ENCODE measurements at places on chromosomes 12 and 14.

- no peak for DNase-seq
These were observed 11.5 kb downstream of the C14orf93 start for GRCh38 chr14:22998329-22999012.

GRCh38 chr12:11545484-11546330 lies 103.8 kb upstream of the ETV6 start:
- DNase-seq = no peak

DNA sequence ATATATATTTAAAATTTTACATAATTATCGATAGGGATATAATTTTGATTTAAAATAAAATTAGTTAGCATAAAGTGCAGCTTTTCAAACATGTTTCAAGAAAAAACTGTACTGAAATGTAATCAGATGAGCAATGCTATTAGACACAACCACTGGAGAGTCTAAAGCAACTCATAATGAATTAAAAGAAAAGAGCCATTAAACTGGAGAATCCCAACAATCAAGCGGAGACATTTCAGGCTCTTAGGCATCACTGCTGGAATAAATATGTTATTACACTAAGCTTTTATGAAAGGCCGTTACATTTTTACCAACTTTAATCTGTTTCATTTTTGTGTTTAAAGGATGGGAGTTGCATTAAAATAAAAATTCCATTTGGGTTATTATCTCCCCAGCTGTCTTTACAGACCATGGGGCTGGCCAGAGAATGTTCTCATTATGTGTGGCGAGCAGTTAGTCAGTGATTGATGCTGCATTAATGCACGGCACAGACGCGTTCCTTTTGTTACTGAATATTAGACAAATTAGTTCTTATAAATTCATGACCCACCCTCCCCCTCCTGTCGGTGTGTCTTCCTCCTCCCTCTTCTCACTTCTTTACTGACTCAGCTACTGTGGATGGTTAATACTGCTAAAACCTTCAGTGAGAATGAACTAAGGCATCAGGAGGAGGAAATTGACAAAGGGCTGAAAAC lies 156.8 kb downstream of the PDZRN4 start:
- DNase-seq = no peak

DNA sequence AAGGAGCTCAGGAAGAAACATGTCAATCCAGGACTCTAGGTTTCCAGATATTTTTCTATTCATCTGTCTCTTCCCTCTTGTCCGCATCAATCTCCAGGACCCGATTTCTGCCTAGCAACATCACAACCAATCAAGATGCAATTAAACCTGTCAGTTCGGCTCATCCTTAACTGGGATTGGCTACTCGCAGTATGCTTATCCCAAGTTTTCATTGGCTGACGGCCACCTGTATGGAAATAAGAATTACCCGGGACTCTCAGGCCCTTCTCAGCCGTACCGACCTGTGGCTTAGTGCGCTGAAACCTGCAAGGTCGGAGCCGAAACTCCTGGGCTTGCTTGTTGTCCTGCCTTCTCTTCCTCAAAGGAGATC lies 20.4 kb upstream of the ATP5MC2 start:
- peak; percentile 81 for DNase-seq

- DNase-seq = no peak
These were observed 111.5 kb downstream of the NT5DC3 start for GRCh38 chr12:103729499-103729898.

DNA sequence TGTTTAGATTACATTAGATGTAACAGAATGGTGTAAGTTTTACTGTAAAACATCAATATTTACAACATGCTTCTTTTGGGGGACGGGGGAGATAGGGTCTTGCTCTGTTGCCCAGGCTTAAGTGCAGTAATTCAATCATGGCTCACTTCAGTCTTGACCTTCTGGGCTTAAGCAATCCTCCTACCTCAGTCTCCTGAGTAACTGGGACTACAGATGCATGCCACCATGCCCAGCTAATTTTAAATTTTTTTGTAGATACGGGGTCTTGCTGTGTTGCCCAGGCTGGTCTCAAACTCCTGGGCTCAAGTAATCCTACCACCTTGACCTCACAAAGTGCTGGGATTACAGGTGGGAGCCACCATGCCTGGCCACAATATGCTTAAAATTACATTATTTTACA lies 23.8 kb downstream of the TUBA1A start:
- no peak for DNase-seq

GRCh38 chr14:88660056-88660455 lies 97.2 kb downstream of the ZC3H14 start:
- DNase-seq = peak; percentile 62

DNA sequence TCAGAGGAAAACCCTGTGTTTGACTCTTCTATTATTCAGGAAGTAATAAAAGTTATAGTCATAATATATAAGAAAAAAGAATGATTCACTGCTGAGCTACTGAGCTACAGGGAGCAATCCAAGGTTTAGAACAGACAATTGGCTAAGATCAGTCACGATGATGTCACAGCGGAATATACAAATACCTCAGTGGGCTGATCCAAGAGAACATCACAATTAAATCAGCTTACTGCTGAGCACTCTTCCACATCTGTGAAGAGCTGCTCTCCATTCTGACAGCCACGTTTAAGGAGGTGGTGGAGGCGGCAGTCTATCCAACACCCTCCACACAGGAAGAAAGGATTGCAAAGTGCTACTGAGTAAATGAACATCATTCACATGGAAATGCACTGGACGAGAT lies 271.0 kb downstream of the APAF1 start:
- DNase-seq = no peak

DNA sequence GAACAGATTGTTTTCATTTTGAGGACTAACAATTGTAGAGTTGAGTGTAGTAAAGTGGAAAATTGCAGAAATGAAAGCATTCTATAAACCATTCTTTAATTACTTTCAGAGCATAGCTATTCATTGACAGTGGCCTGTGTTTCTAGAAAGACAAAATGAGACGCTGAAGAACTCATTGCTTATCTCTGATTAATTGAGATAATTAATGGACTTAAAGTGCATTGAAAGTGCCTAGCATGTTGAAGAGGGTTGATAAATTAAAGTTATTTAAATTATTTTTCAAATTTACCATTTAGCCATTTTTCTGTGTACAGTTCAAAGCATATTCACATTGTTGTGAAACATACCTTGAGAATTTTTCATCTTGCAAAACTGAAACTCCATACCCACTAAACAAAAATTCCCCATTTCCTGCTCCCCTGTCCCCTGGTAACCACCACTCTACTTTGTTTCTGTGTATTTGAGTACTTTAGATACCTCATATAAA lies 57.4 kb downstream of the DAAM1 start:
- DNase-seq = no peak

DNA sequence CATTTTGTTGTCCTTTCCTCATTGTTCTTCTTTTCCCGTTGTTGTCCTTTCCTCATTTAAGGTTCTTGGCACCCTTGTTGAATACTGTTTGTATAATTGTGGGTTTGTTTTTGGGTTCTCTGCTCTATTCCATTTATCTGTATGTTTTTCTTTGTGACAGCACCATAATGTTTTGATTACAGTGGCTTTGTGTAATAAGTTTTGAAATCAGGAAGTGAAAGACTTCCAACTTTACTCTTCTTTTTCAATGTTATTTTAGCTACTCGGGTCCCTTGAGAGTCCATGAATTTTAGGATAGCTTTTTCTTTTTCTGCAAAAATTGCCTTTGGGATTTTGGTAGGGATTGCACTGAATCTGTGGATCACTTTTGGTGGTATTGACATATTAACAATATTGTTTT lies 28.1 kb downstream of the ETNK1 start:
- peak; percentile 35 for DNase-seq

- DNase-seq = peak; percentile 34
These were observed 159.3 kb downstream of the DACT1 start for GRCh38 chr14:58797010-58797429.

- DNase-seq = no peak
These were observed 6.3 kb downstream of the ESPL1 start for GRCh38 chr12:53274445-53274844.

DNA sequence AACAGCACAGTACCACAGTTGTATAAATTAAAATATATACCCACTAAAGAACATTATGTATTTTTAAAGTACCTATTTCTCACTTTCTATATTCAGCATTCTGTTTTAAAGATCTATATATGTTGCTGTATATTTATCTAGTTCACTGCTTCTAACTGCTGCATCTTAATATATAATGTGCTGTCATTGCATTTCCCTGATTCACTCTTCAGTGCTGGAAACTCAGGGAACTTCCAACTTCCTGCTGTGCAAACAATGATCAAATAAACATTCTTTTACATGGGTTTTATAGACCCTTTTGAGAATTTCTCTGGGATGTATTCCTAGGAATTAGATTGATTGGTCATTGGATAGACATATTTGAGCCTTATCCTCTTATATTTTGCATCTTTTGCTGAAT lies 379.1 kb downstream of the APAF1 start:
- DNase-seq = no peak

GRCh38 chr12:121803861-121804416 lies at the start of gene SETD1B:
SETD1B (plus strand) TSS chr12:121804009; CDS start chr12:121804738, 729 bp downstream.
- DNase-seq = peak; percentile 75

DNA sequence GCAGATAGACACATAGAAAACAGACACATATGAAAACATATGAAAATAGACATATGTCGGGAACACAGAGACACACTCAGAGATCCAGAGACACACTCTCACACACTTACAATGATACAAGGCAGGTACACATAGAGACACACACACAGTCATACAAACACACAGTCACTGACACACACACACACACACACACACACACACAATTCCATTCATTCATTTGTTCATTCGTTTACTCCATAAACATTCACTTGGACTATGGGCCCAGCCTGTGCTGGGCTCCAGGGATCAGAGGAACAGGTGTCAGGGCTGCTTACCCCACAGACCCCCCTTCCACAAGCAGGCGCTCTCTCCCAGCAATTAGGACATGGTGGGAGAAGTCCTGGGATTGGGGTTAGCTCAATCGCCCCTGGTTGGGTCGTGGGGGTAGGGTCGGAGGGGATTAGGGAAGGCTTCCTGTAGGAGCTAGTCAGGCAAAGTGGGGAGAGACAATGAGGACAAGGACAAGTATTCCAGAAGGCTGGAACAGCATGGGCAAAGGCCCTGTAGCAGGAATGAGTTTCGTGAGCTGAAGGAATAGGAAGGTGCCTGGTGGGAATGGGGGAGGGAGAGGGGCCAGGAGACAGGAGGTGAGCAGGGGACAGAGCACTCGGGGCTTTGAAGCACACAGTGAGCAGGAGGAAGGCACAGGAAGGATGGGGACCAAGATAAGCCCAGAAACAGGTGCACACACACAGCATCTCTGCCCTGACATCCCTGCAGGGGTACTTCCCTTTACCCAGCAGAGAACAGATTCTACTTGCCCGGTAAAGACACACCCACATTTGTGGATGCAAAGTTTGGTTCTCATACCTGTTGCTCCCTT lies 6.5 kb downstream of the RASAL1 start:
- no peak for DNase-seq

GRCh38 chr14:96195441-96196081 lies 9.1 kb upstream of the BDKRB2 start:
- DNase-seq = no peak

GRCh38 chr12:59168647-59169046 lies 248.3 kb upstream of the LRIG3 start:
- no peak for DNase-seq

- DNase-seq = no peak
These were observed 166.2 kb downstream of the ANO2 start for GRCh38 chr12:5778821-5779220.

GRCh38 chr12:18221726-18222125 lies 39.6 kb upstream of the PIK3C2G start:
- no peak for DNase-seq

DNA sequence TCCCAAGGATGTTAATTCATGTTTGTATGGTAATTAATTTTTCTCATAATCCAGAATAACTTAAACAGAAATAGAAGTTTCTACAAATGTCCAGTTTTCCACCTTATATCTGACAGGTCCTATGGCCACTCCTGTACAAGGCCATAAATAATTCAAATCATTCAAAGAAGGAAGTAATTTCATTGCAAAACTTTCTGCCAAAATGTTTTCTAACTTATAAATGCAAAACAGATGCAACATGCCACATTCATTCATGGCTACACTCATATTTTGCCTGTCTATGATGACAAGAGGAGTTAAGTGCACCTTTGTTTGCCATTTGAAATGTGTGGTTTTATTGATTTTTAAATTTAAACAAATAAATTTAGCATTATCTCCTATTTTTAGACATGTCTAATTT lies 34.4 kb downstream of the ITPR2 start:
- no peak for DNase-seq

GRCh38 chr14:56129933-56130332 lies 11.7 kb downstream of the PELI2 start:
- peak; percentile 37 for DNase-seq

GRCh38 chr12:58880639-58881038 lies 39.7 kb downstream of the LRIG3 start:
- DNase-seq = no peak

- DNase-seq = no peak
These were observed 8.5 kb downstream of the TRPV4 start for GRCh38 chr12:109824731-109825130.

DNA sequence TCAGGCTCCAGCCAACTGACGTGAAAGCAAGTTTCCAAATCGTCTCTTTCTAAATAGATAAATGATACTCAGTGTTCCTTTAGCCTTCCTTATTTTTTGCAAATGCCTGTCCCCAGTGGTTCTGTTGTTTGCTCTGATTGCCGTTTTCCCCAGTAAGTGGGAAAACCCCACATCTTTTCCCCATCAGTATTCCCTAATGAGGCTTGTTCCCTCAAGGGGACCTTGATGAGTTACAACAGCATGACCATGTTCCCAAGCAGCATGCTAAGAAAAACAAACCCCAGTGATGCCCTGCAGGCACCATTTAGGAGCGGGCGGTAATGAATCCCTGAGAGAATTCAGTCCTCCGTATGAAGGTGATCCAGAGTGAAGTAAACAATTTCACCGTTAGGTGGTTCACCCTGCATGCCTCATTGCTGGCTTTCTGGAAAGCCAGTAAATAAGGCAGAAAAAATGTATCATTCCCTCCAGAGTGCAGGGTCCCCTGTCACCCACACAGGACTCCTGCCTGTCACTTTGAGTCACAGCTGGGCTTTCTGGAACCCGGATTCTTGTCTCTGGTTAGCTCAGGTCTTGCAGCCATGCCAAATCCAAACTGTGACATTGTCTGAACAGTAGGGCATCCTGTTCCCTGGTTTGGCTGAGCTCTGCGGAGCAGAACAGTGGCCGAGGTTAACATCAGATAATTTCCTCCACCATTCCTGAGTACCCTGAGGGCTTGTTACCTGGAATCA lies 222.6 kb downstream of the RGS6 start:
- DNase-seq = no peak

All from EH (cell line).